A549 treated with CORT108297 at 1 μM for 4 hours (cell line): ENCODE measurements at places on chromosomes 3 and 15. TPM values are rescaled to one million over a fixed set of nuclear protein-coding genes. Genes with fewer than 3 reads are reported as not detected.

Gene ABHD10
- 21.3 to 23.7 TPM (median 22.6 TPM) in 5 replicates for total RNA-seq

Gene PDHB
- 55.2 to 67.8 TPM (median 60.6 TPM) in 5 replicates for total RNA-seq

Gene CRBN
- total RNA-seq, result 25.6 to 35.3 TPM (median 26.5 TPM) in 5 replicates

Gene LEKR1
- 0.54 to 1.1 TPM (median 0.68 TPM) in 5 replicates for total RNA-seq

Gene HYKK
- total RNA-seq, result 5.8 to 6.7 TPM (median 6.1 TPM) in 5 replicates

Gene RHOV
- 4.2 to 6.7 TPM (median 6.0 TPM) in 5 replicates for total RNA-seq
